ENCODE measurements at places on chromosomes 12 and 14.

GRCh38 chr14:100056964-100057795 lies 8.0 kb upstream of the EVL start:
- DNase-seq: no peak

GRCh38 chr12:123150275-123150743 lies 581 bp downstream of the PITPNM2 start:
- peak; percentile 33 for DNase-seq

GRCh38 chr12:19886065-19886464 lies 446.8 kb downstream of the AEBP2 start:
- DNase-seq: no peak

DNA sequence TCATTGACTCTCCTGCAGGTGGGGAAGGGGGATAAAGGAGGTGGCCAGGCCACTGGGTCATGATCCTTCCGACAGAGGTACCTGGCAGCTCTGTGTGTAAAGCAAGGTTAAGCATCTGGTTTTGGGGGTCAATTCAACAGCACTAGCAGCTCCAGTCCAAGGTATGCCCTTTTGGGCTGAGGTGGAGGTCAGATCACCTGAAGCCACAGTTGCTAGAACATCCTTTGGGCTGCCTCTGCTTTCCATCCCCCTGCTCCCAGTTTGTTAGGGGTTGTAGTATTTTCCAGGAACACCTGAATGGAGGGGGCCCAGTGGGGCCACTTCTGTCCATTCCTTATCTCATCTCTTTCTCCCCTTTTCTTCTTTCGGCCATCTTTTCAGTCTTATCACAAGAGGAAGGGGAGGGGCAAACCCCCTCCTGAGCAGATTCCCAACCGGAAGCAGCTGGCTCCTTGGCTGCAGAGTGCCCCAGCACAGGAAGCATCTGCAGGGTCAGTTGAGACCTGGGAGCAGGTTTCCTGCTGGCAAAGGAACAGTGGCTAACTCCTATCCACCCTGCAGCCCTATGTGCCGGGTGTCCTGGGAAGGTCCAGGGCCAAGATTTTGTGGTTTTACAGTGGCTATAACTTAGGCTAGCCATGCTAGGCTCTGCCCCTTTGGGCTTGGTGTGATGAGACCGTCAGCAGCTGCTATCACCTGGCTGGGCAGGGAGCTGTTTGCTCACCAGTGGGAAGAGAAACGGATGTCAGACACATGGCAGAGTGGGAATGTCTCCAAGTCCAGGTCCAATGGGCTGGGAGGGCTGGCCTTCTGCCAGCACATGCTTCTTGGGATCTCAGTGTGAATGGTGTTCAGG lies 40.2 kb downstream of the SH2B3 start:
- DNase-seq: no peak

- no peak for DNase-seq
Measured at GRCh38 chr14:89254166-89254909, 162.7 kb downstream of the FOXN3 start.

GRCh38 chr12:53862206-53862605 lies 76.4 kb upstream of the HOXC13 start:
- no peak for DNase-seq
